ENCODE measurements at places on chromosomes 7 and 10. TPM values are rescaled to one million over a fixed set of nuclear protein-coding genes. Genes with fewer than 3 reads are reported as not detected.

FZD1 gene
- 9.2 TPM for total RNA-seq

FXYD4 gene
- not detected for total RNA-seq

JCAD gene
- total RNA-seq, result 0.61 TPM

DNA sequence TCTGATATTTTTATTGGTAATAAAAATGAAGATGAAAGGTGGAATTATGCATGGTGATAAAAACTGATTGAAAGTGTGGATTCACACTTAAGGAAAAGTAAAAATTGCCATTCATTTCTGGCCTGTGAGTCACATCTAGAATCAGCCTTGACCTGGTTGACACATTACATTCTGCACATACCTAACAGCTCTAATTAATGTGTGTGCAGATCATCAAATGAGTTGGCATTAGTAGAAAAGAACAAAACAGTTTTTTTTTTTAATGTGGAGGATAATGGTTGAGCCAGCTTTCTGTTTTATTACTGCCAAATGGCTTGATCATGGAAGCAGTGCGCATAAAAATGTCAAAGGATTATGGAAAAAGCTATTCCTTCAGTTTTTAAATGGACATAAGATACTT is 142.6 kb upstream of the TMEM196 start:
- DNase-seq, result no peak

- DNase-seq, result no peak
These were observed 108.4 kb upstream of the SAMD8 start for GRCh38 chr10:75002967-75003594.

- DNase-seq, result no peak
These were observed 9.9 kb downstream of the DIP2C start for GRCh38 chr10:679556-679955.

DNA sequence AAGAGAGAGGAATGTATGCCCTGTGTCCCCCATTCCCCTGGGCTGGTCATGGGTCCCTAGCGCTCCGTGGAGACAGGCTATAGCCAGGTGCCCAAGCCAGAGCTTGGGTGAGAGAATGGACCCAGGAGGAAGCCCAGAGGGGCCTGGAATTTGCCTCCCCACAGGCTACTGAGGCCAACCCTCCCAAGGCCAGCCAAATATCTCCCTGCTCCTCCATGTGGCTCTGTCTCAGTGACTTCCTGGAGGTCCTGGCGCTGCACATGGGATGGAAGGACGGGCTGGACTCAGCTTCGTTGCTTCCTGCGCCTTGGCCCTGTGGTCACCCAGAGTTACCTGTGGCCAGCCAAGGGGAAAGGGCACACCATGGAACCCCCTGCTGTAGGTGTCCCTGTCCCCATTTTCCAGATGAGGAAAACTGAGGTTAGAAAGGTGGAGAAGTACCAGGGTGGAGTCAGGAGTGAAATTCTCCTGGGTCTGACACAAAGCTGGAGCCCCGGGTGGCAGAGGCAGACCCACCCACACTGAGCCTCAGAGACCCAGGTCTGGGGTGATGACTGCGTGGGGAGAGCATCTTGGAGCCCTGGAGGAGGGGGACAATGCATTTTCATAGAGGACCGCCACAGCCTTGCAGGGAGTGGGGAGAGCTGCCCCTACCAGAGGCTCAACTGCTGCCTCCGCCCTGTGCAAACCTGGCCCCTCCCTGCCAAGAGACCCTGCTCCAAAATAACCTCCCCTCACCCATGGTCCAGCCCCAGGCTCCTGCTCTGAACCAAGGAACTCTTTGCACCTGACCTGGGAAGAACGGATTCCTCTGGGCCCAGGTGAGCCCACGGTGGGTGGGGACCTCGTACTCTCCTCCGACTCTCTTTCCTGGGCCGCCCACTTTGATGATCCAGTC is 42.6 kb downstream of the TMEM270 start:
- no peak for DNase-seq

DNA sequence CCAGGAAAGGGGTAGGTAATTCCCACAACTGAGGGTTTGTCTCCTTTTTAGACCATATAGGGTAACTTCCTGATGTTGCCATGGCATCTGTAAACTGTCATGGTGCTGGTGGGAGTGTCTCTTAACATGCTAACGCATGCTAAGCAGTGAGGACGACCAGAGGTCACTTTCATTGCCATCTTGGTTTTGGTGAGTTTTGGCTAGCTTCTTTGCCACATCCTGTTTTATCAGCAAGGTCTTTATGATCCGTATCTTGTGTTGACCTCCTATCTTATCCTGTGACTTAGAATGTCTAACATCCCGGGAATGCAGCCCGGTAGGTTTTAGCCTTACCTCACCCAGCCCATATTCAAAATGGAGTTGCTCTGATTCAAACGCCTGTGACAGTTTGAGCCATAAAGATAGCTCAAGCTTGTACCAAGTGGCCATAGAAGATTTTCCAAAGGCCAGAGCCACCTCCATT is 176.0 kb upstream of the NAMPT start:
- no peak for DNase-seq

DNA sequence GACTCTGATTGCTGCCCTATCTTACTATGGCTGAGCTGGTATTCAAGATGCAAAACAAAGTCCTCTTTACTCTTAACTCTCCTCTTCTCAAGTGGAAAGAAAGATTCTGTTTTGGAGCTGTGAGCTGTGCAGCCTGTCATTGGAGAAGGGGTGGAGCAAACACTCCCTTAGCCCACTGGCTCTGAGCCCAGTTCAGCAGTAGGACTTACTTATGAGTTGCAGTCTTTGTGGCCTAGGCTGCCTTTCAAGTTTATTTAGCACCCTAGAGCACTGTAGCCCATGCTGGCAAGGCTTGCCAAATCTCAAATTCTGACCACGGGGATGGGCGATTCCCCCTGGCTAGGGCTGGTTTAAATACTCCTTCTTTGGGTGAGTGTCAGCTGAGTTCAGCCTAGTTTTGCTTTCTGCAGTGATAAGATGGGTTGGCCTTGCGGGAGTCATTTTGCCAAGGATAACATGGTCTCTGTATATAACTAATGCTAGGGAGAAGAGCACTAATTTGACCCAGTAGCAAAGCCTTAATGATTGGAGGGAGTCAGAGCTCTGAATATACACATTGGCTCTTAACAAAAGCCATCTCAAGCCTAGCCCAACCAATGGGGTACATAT is 110.2 kb downstream of the MYO3A start:
- DNase-seq, result no peak

- DNase-seq, result no peak
These were observed 71.6 kb downstream of the INPP5A start for GRCh38 chr10:132609211-132609610.

- no peak for DNase-seq
These were observed 6.7 kb upstream of the PILRA start for GRCh38 chr7:100366411-100367250.

DNA sequence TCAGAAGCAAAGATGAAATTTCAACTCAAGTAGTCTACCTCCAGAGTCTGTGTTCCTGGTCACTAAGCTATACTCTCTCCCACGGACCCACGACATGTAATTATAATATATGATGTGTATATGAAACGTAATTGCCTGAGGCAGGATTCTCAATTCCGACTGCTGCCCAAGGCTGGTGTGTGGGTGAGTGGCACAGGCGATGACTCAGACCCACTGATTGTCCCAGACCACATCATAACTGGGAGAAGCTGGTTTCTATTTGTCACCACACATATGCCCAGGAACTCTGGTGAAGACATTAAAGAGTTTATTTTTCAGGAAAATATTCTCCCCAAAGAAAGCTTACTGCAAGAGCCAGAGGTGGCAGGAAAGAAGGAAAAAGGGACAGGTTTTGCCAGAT is 219.3 kb downstream of the JAZF1 start:
- no peak for DNase-seq

GRCh38 chr10:35637462-35637861 is 4.6 kb downstream of the FZD8 start:
- DNase-seq, result no peak

Data from neural crest cell (in vitro differentiated cells).